Stimulated activated CD4-positive, alpha-beta T cell treated with anti-CD3 and anti-CD28 coated beads, TNF-alpha, amount 100 ng/mL, for 1 hour (primary cell): ENCODE measurements at places on chromosomes 3 and 15.

GRCh38 chr15:78992416-78993256 is 47.8 kb upstream of the CTSH start:
- no peak for DNase-seq

GRCh38 chr15:63971904-63972303 is 74.4 kb downstream of the DAPK2 start:
- no peak for DNase-seq

- DNase-seq: no peak
Measured at GRCh38 chr15:80182611-80183261, 29.9 kb downstream of the FAH start.

DNA sequence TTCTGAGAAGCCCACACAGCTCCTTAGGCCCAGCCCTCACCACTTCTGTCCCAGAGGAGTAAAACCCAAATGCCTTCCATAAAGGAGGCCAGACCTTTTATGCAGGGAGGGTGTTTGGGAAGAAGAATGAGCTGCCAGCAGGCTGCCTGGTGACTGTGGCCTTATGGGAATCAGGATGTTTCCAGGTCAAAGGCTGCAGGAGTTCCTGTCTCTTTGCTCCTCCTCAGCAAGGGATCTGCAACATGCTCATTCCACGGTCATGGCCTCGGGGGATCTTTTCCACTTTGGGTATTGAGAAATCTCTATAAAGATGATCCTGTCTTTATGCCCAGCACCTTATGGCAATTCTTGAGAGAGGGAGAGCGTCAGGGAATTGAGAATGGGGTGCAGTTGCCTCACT is 25.2 kb upstream of the MAGEF1 start:
- DNase-seq: no peak

- no peak for DNase-seq
Measured at GRCh38 chr15:35210370-35210769, 125.3 kb upstream of the NANOGP8 start.
